ENCODE measurements at places on chromosomes 1 and 21.

DNA sequence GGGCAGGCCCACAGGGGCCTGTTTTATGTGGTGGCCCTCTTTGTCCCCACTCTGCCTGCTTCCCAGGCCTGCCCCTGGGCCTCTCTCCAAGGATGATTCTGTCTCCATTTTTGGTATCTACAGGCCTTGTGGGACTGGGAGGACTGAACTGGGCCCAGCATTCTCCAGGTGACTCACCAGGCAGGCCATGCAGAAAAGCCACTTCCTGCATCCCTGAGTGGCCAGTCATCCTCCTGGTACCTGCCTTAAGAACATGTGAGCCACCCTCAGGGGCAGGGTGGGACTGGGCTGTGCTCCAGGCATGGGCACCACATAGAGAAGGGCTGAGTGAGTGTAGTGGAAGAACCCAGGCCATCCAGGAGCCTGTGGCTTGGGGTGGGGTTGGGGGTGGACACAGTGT, 20.0 kb upstream of the BCAR3 start:
- DNase-seq, result no peak

DNA sequence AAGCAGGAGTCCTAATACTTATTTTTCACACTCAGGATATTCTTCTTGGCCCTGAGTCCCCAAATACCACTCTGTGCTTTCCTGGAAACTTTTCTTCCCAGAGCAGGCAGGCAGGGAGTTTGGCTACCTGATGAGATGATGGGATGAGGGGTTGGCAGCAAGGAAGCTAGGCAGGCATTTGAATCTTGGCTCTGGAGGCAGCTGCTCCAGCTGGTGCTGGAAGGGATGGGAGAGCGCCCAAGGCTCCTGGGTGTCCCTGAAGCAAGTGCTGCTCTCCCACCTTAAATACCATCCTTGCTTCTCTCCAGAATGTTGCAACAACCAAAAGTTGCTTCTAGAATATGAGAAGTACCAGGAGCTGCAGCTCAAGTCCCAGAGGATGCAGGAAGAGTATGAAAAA, 48.0 kb upstream of the TMEM125 start:
- DNase-seq, result no peak

- no peak for DNase-seq
Measured at GRCh38 chr1:210260096-210260495, 27.5 kb downstream of the SERTAD4 start.

GRCh38 chr1:14835725-14836124, 237.2 kb downstream of the KAZN start:
- DNase-seq, result no peak

DNA sequence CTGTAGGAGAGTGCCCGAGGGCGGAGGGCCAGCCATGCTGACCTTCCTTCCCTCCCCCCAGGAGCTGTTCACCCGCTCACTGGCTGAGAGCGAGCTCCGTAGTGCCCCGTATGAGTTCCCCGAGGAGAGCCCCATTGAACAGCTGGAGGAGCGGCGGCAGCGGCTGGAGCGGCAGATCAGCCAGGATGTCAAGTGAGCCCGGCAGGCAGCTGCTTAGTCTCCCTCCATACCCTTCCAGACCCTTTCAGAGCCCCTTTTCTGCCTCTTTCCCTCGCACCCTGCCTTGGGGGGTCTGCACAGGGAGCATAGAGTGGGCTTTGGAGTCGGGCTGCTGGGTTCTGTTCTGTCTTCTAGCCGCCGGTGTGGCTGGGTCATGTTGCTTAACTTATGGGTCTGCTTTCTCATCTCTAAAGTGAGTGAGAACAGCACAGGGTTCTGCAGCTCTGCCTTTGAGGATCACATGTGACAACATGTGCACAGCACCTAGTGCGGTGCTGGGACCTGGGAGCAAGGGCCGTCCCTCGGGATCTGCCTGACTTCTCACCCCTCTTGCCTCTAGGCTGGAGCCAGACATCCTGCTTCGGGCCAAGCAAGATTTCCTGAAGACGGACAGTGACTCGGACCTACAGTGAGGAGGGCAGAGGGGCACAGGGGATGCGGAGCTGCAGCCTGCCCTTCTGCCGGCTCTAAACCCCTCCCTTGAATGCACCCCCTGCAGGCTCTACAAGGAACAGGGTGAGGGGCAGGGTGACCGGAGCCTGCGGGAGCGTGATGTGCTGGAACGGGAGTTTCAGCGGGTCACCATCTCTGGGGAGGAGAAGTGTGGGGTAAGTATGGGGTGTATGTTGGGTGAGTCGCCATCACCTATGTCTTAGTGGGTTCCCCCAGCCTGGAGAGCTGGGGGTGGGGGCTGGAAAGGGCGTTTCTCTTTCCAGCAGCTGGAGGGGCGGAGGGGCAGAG, 6.2 kb downstream of the AMPD2 start:
- DNase-seq, result no peak

DNA sequence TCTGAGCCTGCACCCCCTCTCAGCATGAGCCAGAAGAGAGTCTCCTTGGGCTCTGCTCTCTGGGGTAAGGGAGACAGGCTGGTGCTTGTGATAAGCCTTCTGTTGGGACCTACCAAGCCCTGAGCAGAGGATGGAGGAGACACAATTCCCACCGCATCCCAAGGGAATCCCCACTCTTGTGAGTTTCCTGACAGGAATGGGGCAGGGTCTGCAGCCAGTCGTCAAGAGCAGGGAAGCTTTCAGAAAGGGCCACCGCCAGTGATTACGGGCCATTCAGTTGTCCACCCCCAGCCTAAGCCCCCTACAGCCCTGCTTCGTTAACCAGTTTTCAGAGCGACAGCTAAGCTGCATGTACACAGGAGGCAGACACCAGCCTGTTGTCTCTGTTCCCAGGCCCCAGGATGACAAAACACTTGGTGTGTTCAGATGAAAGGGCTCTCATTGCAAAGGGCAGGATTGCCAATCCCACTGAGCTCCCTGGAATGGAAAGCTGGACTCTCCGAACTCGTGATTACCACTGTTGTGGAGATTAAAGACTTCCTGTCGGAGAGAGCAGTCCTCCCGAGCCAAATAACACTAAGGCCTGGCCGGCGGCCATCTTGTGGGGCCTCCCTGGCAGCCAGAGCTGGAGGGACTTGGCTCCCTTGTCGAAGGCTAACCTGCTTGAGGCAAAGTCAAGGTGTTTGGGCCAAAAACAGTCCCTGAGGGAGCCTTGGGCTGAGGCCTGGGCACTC, 37.4 kb upstream of the SLC30A1 start:
- no peak for DNase-seq

GRCh38 chr1:172452536-172453152, 8.8 kb upstream of the PIGC start:
- DNase-seq, result no peak

DNA sequence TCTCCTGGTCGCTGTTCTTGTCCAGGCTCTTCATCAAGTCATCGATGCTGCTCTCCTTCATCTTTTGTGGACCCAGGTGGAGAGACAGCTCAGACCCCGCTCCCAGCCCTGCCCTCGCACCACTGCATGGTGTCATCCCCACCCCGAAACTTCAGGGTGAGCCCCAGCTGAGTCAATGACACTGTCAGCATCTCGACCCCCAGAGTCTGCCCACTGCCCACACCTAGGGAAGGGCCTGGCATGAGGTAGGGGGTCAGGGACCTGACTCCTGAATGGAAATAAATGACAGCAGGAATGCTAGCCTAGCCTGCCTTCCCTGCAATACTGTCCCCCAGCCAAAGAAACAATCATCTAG, 1.6 kb upstream of the S100A6 start:
- DNase-seq, result no peak

DNA sequence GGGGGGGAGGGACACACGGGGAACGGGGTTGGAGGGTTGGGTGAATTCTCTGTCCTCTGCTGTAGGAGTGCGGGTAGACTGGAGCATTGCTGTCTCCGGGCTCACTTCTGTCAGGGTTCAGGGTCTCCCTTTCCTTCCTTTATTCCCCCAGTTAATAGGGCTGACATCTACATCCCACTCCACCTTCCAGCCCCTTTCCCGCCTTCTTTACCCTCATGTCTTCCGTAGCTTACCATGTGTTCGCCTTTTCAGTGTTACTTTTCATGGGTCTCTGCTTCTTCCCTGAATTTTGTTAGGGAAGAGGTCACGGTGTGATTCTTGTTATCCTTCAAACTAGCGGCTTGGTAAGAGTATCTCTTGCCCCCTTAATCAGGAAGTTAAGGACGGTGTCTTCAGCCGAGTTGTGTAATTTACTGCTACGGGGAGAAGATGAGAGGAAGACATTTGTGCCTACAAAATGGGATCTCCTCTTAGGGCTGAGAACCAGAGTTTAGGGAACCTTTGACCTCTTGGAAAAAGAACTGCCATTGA, 917 bp downstream of the RAP1A start:
- DNase-seq, result no peak

DNA sequence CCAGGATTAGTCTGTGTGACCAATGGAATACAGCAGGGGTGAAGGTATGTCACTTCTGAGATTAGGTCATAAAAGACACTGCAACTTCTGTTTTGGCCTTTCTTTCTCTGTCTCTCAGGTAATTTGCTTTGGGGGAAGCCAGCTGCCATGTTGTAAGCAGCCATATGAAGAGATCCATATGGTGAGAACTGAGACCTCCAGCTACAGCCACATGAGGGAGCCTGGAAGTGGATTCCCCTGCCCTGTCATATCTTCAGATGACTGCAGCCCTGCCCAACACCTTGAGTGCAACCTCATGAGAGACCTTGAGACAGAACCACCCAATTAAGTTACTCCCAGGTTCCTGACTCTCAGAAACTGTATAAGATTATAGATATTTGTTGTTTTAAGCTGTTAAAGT, 70.1 kb upstream of the ESRRG start:
- no peak for DNase-seq

DNA sequence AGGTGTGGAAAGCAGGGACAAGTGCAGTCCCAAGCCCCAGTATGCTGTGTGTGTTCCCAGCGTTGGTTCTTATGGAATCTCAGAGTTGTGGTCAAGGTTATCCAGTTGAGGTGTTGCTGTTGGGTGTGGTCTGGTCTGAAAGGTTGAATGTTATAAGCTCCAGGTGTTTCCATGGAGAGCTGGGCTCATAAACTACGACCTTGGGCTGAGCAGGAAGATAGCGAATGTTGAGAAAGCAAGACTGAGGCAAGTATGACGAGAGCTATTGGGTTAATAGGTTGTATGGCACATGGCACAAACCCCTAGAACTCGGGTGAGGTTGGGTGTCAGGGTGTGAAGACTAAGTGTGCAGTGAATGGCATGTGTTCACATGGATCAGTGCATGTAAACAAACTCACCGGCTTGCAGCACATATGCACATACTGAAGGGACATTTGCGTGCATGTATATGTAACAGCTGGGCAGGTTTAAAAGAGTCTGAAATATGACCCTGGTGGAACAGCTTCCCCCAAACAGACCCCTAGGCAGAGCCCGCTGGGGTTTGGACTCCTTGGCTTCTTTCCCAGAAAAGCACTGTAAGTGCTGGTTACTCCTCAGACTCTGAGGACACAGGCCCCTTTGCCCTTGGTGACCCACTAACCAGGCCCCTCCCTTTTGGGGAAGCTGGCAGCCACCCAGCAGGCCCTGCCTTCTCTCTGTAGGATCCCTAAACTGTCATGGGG, 117.5 kb downstream of the NAV1 start:
- no peak for DNase-seq

DNA sequence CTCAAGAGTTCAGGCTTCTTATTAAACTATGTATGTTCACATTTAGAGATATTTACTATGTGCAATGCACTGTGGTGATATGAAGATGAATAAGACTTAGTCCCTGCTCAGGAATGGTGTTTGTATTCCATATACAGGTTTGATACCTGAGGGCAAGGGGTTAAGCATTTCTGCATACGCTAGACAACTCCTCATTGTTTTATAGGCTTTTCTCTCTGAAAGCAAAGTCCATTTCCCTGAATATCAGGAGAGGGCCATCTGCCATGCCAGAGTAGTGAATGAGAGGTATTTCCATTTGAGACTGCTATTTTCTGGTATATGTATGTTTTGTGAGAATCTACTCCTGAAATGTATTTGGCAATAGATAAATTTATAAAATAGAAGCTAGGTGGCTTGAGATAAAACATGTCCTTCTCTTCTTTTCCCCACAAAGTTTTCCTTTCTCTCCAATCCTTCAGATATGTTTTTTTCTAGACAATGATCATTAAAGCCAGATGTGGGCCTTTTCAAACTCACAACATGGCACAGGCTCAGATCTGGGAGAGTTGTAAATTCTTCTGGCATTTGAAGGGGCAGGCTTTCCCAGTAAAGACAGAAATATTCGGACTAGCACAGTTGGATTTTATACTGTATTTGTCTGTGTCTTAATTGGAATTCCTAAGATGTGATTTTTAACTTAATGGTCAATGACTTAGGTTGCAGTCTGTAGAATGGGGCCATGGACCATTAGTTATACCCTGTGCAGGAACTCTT, 73.3 kb upstream of the WDR26 start:
- DNase-seq, result no peak

GRCh38 chr1:11728126-11728806, 7.7 kb upstream of the AGTRAP start:
- DNase-seq, result no peak

DNA sequence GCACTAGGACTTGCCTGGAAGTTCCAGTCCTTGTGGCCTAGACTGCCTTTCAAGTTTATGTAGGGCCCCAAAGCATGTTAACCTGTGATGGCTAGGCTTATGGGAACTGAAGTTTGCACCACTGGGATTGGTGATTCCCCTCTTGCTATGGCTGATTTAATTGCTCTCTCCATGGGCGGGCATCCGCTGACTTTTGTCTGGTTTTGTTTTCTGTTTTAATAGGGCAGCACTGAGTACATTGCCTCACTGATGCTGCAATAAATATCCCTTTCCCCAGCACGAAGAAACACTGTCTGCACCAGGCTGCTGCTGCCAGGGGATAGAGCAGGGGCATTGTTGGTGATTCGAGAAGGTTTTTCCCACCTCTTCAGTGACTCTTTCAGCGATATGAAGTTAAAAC, 73.3 kb upstream of the PDE4B start:
- no peak for DNase-seq

- DNase-seq, result no peak
Measured at GRCh38 chr1:114181356-114181755, 27.7 kb upstream of the SYT6 start.

GRCh38 chr1:181711820-181712219, 228.5 kb downstream of the CACNA1E start:
- DNase-seq, result no peak

GRCh38 chr1:84339503-84339902, 38.0 kb downstream of the SAMD13 start:
- no peak for DNase-seq

- DNase-seq, result no peak
Measured at GRCh38 chr1:165629848-165630628, 996 bp upstream of the MGST3 start.

- no peak for DNase-seq
Measured at GRCh38 chr1:159163614-159164228, 7.7 kb upstream of the CADM3 start.

- no peak for DNase-seq
Measured at GRCh38 chr1:153623101-153623500, 4.2 kb downstream of the S100A13 start.

DNA sequence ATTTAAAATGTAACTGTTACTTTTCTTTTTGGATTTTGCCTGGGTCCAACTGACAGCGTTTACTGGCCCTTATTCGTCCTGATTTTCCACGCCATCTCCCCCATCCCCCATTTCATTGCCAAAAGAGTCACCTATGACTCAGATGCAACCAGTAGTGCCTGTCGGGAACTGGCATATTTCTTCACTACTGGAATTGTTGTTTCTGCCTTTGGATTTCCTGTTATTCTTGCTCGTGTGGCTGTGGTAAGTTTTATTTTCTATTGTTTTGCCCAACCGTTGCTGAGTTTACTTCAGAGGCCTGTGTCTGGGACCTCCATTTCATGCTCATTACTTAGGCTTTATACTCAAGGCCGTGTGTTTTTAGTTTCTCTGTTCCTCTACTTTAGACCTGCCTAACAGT, 9.3 kb downstream of the LEPR start:
- no peak for DNase-seq

GRCh38 chr1:156766298-156767100, 836 bp upstream of the PRCC start:
- no peak for DNase-seq
